ENCODE measurements at places on chromosomes 13 and 19.
A peak's percentile ranks its signal among the peaks of the same experiment; 100 is the strongest.

DNA sequence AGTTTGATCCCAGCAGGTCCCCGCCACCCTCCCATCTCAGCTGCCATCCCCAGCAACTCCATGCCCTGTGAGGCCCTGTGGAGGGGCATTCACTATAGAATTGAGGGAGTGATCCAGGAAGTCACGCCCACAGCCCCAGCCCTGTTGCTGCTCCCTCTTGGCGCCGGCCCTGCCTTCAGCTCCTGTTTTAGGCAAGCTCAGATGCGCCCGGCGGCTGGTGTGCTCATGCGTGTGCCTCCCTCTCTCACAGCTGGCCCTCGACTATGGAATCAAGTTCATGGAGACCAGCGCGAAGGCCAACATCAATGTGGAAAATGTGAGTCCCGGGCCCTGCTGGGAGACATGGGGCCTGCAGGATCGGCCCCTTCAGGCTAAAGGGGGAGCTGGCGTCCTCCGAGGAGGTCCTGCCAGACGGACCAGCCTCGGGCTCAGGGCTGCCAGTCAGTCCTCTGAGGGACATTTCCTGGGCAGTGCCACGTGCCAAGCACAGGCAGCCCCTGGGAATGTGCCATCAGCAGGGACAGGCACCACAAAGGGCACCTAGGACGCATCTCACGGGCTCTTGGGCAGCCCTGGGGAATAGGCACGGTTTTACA lies 15.6 kb upstream of the HSH2D start:
- DNase-seq = no peak

- DNase-seq = no peak
These were observed 823.0 kb downstream of the PCDH9 start for GRCh38 chr13:66407128-66407527.

- DNase-seq = no peak
These were observed 36.0 kb downstream of the SPTBN4 start for GRCh38 chr19:40502647-40503319.

- peak; percentile 88 for DNase-seq
These were observed 5.5 kb upstream of the AKAP11 start for GRCh38 chr13:42266473-42266872.

GRCh38 chr19:51194527-51195315 lies 30.2 kb upstream of the CD33 start:
- DNase-seq = no peak

DNA sequence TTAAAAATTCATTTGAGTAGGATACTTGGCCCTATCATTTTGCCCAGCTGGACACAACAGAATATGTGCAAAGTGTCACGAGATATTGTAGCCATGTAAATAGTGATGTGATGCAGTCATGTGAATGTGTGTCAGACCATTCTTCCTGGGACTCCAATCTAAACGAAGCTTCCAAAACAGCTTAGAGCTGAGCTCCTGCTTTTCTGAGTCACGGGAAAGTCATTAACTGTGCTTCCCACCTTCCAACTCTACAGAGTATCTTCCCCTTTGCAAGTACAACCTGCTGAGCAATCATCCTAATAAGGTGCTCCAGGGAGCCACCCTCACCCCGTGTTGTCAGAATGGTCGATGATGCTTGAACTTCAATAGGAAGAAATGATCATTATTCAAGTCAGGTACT lies 294.7 kb downstream of the MYO16 start:
- no peak for DNase-seq

Measured in kidney capillary endothelial cell (primary cell).